Effector memory CD4-positive, alpha-beta T cell (primary cell): ENCODE measurements at places on chromosomes 3 and 15.

DNA sequence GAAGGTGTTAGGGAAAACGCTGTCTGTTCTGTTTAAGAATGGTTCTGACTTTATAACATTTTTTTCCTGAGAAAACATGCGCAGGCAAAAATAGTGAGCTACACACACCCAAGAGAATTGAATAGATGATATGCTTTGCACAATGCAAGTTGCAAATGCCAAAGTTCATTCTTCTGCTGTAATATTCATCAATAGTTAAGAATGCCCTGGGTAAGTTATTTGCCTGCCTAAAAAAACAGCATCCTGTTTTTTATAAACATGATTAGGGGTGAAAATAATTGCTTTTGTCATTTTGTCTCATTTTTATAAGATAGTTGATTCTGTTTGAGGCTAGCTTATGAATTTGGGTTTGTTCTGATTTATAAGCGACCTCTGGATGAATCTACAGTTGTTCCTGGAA is 99.4 kb downstream of the DTWD1 start:
- H3K36me3 ChIP-seq, result no peaks in the 10 kb centered on the region
- no peaks in the 10 kb centered on the region for H3K4me1 ChIP-seq
- H3K27ac ChIP-seq, result no peak overlapping the region
- DNase-seq, result no peak
- H3K4me3 ChIP-seq, result no peak overlapping the region

- H3K27me3 ChIP-seq, result peaks cover 2% of the 10 kb centered on the region
- no peaks in the 10 kb centered on the region for H3K36me3 ChIP-seq
- H3K27ac ChIP-seq, result no peak overlapping the region
These were observed 12.6 kb upstream of the GRIP2 start for GRCh38 chr3:14552717-14553116.

GRCh38 chr15:51681303-51681963 is at the start of gene SCG3:
TSS of gene SCG3 (plus strand) at chr15:51681503. CDS start at chr15:51681756, 253 bp downstream.
- DNase-seq, result peak; percentile 7
- H3K27me3 ChIP-seq, result peaks cover 13% of the 10 kb centered on the region
- no peaks in the 10 kb centered on the region for H3K36me3 ChIP-seq

DNA sequence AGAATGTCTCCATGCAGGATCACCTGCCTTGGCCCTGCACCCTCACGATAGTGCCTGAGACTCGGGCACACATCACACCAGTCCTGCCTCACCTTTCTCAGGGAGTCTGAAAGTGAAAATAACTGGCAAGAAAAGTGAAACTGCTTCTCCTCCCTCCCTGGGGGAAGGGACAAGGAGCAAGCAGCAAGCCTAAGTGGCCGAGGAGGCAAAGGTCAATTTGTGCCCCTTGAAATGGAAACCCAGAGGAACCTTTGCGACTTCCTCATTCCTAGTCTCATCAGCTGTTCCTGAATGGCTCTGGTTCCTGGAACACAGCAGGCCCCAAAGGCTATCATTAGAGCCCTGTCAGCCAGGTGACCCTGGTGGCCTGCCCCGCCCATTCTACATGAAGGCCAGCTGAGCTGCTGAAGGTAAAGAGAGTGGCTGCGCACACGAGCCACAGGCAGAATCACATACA is 28.0 kb upstream of the SLCO2A1 start:
- no peak overlapping the region for H3K27ac ChIP-seq
- H3K4me1 ChIP-seq, result no peaks in the 10 kb centered on the region
- H3K27me3 ChIP-seq, result no peaks in the 10 kb centered on the region
- no peaks in the 10 kb centered on the region for H3K36me3 ChIP-seq
- DNase-seq, result no peak

DNA sequence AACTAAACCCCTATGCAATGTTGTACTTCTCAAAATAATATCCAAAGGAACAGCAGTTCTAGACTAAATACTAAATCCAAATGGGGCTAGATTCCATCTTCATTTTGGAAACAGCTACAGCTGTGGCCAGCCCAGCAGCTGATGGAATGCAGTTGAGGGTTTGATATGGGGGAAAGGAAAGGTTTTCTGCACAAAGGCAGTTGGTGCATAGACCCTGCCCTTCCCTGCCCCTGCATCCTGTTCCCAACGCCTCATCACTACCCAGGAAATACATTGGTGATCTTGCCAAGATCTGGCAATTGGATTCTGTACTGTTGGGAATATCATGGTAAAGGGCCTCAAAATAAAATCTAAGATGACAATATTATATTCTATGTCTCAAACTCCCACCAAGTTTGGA is 43.9 kb downstream of the DTWD1 start:
- DNase-seq, result no peak
- no peaks in the 10 kb centered on the region for H3K36me3 ChIP-seq
- no peak overlapping the region for H3K27ac ChIP-seq
- H3K27me3 ChIP-seq, result no peaks in the 10 kb centered on the region

DNA sequence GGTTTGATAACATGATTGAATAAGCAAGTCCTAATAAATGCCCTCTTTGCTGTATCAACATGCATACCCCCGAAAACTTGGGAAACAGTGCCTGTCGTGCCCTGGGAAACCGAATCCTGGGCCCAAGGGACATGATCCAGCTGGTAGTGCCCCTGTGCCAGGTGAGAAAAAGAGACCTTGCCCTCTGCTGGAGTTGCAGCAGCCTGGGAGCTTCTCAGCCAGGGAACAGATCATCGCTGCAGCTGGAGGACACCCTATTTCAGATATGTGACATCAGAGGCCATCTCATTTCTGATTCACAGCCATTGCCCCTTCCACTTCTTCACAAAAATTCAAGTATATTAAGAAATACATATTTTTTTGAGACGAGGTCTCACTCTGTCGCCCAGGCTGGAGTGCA is 32.3 kb downstream of the STOML1 start:
- no peak overlapping the region for H3K27ac ChIP-seq
- no peak overlapping the region for H3K4me3 ChIP-seq
- DNase-seq, result no peak
- H3K27me3 ChIP-seq, result no peaks in the 10 kb centered on the region
- H3K36me3 ChIP-seq, result no peaks in the 10 kb centered on the region

DNA sequence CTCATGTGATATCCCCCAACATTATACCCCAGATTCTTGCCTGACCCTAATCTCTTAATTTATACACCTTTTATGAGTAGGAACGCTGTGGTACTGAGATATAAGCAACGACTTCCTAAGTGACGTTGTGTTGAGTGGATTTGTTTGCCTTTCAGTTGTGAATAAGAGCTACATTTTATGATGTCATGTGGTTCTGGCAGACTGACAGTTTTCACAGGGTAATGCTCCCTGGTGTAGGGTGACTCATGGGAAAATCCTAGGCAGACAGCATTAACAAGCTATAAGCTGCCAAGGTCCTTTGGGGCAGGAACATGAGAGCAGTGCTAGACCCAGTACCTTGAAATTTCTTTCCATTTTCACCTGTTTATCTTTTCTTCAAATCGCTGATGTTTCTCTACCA is 11.2 kb downstream of the C3orf52 start:
- H3K27me3 ChIP-seq, result no peaks in the 10 kb centered on the region
- no peaks in the 10 kb centered on the region for H3K4me1 ChIP-seq
- no peak for DNase-seq
- H3K36me3 ChIP-seq, result no peaks in the 10 kb centered on the region
- H3K27ac ChIP-seq, result no peak overlapping the region
- no peak overlapping the region for H3K4me3 ChIP-seq

GRCh38 chr3:195208183-195208582 is 62.8 kb downstream of the XXYLT1 start:
- H3K36me3 ChIP-seq, result no peaks in the 10 kb centered on the region
- DNase-seq, result no peak
- no peaks in the 10 kb centered on the region for H3K4me1 ChIP-seq
- no peak overlapping the region for H3K27ac ChIP-seq
- no peaks in the 10 kb centered on the region for H3K27me3 ChIP-seq

- DNase-seq, result no peak
- H3K27ac ChIP-seq, result no peak overlapping the region
- H3K27me3 ChIP-seq, result no peaks in the 10 kb centered on the region
These were observed 8.5 kb downstream of the CGNL1 start for GRCh38 chr15:57384816-57385215.

GRCh38 chr15:58546635-58547627 is 115.1 kb downstream of the LIPC start:
- DNase-seq, result no peak
- H3K27me3 ChIP-seq, result no peaks in the 10 kb centered on the region
- H3K4me1 ChIP-seq, result peaks cover 3% of the 10 kb centered on the region
- H3K36me3 ChIP-seq, result no peaks in the 10 kb centered on the region
- no peak overlapping the region for H3K4me3 ChIP-seq
- H3K27ac ChIP-seq, result no peak overlapping the region

GRCh38 chr3:132034097-132034485 is 723 bp downstream of the CPNE4 start:
- peaks cover 24% of the 10 kb centered on the region for H3K27me3 ChIP-seq
- no peak overlapping the region for H3K27ac ChIP-seq
- no peak overlapping the region for H3K4me3 ChIP-seq
- H3K4me1 ChIP-seq, result no peaks in the 10 kb centered on the region
- no peak for DNase-seq
- no peaks in the 10 kb centered on the region for H3K36me3 ChIP-seq

DNA sequence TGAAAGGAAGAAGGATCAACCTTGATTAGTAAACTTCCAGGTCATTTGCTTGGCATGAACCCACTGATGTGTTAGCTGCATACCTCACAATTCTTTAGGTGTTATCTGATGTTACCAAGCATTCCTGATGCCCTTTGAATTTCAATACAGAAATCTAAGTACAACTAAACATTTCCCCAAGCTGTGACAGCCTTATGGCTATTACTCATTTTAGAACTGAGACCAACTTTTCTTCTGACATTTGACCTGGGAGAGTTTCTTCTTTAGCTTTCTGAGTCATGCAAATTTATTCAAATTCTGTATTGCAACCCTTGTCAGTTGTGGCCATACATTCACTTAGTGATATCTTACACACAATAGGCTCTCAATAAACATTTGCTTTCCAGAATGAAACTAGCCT is 124.3 kb downstream of the TIGIT start:
- H3K27ac ChIP-seq, result no peak overlapping the region
- no peak overlapping the region for H3K4me3 ChIP-seq
- no peak for DNase-seq
- H3K27me3 ChIP-seq, result no peaks in the 10 kb centered on the region
- H3K4me1 ChIP-seq, result no peaks in the 10 kb centered on the region
- H3K36me3 ChIP-seq, result no peaks in the 10 kb centered on the region

- no peaks in the 10 kb centered on the region for H3K27me3 ChIP-seq
- H3K27ac ChIP-seq, result no peak overlapping the region
- no peaks in the 10 kb centered on the region for H3K36me3 ChIP-seq
- H3K4me3 ChIP-seq, result no peak overlapping the region
These were observed 345.0 kb upstream of the NR2E3 start for GRCh38 chr15:71465131-71465955.

- H3K27ac ChIP-seq, result no peak overlapping the region
- no peaks in the 10 kb centered on the region for H3K36me3 ChIP-seq
- no peaks in the 10 kb centered on the region for H3K27me3 ChIP-seq
- no peaks in the 10 kb centered on the region for H3K4me1 ChIP-seq
- no peak for DNase-seq
These were observed 158.8 kb downstream of the SSR3 start for GRCh38 chr3:156395961-156396710.

DNA sequence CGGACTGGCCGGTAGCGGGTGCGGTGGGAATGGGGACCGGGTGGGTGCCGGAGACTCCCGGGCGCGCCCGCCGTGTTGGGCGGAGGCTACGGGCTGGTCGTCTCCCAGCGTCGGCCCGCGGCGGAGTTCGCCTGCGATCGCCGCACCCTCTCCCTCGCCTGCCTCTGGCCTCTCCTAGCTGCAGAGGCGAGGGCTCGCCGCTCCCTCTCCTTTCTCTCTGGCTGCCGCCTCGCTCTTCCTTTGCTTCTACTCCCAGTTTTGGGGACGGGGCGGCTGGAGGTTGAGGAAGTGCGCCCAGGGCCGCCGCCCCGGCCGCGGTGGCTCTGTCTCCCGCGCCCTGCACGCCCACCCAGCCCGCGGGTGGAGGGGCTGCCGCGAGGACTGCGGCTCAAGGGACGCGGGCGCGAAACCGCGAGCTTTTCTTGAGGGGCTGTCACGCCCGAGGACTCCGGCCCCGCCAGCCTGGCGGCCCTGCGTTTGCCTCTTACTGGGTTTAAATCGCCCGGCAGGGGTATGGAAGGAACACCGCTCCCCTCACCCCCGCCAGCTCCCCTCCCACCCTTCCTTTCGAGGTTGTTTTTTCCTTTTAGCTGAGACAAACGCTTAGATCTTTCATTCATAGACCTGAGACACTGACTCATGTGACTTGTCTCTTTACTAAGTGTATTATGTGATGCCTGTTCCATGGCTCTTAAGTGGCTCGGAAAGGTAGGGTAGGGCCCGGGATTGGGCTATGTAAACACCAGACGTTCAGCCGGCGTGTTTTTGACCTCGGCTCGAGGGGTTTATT is 654 bp downstream of the PIK3CA start:
- peak; percentile 47 for DNase-seq
- H3K4me1 ChIP-seq, result peaks cover 9% of the 10 kb centered on the region
- peak overlapping the region; percentile 98 for H3K27ac ChIP-seq
- peak overlapping the region; percentile 99 for H3K4me3 ChIP-seq

DNA sequence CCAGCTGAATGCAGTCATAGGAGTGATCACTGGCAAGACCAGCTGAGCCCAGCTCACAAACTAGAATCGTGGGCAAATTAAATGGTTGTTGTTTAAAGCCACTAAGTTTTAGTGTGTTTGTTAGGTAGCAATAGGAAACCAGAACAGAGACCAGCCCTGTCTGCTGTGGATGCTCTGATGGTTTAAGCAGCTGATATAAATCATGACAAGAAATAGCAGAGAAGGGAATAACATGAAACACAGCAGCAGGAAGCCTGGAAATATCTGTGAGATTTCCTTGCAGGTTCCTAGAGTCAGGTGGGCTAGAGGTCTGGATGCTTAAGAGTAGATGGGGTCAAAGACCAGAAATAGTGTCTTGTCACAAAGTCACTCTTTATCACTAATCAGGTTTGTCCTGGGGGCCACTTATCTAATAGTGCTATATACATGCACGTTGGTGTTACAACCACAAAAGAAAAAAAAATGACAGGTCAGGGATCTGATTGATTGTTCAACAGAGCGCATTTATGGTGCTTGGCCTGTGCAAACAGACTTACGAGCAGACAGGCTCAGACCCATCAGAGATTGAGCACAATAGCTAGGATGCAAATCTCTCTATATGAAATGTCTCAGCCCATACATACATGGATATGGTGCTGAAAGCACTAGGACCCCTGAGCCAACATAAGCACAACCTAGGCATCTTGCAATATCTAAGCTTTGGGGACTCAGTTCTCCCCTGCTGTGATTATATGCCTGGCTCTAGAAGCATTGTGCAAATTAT is 967.7 kb downstream of the AGBL1 start:
- no peaks in the 10 kb centered on the region for H3K36me3 ChIP-seq
- no peak overlapping the region for H3K4me3 ChIP-seq
- no peak for DNase-seq

- no peak overlapping the region for H3K4me3 ChIP-seq
- no peaks in the 10 kb centered on the region for H3K36me3 ChIP-seq
- H3K4me1 ChIP-seq, result no peaks in the 10 kb centered on the region
- DNase-seq, result no peak
- H3K27ac ChIP-seq, result no peak overlapping the region
These were observed 208.9 kb upstream of the CFAP20DC start for GRCh38 chr3:59258550-59259260.

- no peak overlapping the region for H3K27ac ChIP-seq
- DNase-seq, result no peak
- no peaks in the 10 kb centered on the region for H3K27me3 ChIP-seq
- no peaks in the 10 kb centered on the region for H3K36me3 ChIP-seq
- H3K4me1 ChIP-seq, result no peaks in the 10 kb centered on the region
These were observed 457.8 kb upstream of the ZNF717 start for GRCh38 chr3:76242886-76243753.
